Activated CD4-positive, alpha-beta T cell treated with anti-CD3 and anti-CD28 coated beads, Interleukin-2, amount 50 U/mL, for 24 hours (primary cell): ENCODE measurements at places on chromosomes 4 and X.

DNA sequence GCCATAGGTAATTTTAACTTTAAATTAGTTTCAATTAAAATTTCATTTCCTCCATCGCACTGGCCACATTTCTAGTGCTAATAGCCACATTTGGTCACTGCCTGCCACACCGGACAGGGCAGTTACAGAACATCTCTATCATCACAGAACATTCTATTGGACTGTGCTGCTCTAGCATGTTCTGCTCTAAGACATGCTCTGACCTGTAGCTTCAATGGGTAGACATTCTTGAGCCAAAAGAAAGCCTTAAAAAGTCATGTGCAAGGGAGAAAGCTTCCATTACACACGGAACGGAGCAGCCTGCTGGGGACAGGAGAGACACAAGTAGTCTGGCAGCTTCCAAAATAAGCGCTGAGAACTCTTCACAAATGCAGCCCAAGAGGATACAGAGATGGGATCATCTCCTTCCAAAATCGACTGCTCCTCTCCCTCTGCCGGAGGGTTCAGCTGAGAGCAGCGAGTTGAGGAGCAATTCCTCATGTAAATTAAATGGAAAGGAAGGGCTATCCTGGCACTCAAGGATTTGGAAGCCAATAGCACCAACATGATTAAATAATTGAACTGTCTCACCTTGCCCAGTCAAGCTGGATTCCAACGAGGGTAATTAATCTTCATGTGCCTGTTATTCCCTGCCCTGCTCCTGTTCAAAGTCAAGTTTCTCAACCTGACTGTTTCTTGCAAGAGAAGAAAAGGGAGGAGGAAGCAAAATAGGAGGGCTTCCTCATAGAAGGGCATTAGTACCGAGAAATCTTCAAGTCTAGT lies 336.4 kb upstream of the NOCT start:
- DNase-seq = no peak

GRCh38 chr4:156798438-156798837 lies 173.2 kb downstream of the PDGFC start:
- DNase-seq = no peak

DNA sequence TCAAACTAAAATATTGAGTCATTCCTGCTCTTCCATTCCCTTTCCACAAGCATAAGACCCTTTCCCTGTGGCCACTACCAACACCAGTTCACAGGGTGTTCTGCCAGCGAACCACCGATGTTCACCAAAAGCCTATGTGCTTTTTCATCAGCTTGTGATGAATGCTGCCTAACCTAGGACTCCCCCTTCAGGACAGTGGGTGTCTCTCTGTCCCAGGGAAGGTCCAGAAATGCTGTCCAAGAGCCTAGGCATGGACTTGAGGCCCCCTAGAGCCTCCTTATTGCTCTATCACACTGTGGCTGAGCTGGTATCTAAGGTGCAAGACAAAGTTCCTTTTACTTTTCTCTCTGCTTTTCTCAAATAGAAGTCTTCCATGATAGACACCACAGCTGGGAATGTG lies 1015.6 kb downstream of the PCDH19 start:
- no peak for DNase-seq

DNA sequence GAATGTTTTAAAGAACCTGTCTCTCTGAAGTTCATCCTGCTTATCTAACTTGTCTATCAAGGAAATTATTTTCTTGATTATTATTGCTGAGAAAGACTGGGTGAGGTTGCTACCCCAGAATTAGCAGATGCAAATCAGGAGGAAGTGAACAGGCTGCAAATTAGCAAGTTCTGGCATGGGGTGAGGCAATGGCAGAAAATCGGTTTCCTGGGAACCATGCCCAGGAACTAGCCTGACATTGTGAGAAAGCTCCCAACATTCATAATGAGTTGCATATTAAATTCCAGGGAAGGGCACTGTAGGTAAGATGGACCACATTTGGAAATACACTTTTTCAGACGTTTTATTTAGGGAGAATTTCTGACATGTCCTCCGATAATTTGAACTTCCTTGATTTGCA lies 11.6 kb downstream of the ARSF start:
- no peak for DNase-seq

DNA sequence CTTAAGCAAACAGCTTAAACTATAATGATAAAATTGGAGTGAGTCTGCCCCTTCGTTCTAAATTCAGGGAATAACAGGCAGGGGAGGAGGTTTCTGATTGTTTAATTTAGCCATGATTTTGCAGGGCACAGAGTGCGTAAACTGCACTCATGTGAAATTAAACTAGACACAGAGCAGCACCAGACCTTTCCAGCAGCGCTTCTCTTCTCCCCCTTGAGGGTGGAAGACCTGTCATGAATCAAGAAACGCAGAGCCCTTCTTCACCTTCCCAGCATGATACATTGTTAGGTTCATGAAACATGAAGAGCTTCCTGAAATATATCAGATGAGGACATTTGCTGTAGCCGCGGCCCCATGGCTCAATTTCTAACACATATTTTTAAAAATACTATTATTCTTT lies 63.1 kb downstream of the FAM114A1 start:
- no peak for DNase-seq
